ENCODE measurements at places on chromosomes 12 and 14.

DNA sequence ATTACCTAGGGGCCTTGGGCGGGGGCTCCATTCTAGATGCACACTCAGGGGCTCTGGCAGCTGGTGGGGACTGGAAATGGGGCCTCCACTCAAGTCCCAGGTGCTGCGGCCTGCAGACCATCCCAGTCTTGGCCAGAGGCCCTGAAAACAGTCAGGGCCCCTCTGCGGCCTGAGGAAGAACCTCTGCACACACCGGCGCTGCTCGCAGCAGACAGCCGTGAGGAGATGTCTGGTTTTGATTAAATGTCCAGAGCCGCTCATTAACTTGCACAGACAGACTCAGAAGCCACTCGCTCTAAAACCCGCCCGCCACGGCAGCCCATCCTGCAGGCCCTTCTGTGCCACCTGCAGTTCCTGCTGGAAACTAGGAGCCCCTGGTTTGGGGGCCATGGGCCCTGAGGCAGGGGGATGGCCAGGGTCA, 36.4 kb upstream of the NCOR2 start:
- DNase-seq = no peak

- no peak for DNase-seq
These were observed 6.0 kb downstream of the KITLG start for GRCh38 chr12:88574278-88574677.

- no peak for DNase-seq
These were observed 306.1 kb upstream of the RTL1 start for GRCh38 chr14:101209594-101209993.

GRCh38 chr12:102916252-102917025, 605 bp downstream of the PAH start:
- DNase-seq = no peak

- no peak for DNase-seq
These were observed 210.1 kb upstream of the EEA1 start for GRCh38 chr12:93139028-93139665.

DNA sequence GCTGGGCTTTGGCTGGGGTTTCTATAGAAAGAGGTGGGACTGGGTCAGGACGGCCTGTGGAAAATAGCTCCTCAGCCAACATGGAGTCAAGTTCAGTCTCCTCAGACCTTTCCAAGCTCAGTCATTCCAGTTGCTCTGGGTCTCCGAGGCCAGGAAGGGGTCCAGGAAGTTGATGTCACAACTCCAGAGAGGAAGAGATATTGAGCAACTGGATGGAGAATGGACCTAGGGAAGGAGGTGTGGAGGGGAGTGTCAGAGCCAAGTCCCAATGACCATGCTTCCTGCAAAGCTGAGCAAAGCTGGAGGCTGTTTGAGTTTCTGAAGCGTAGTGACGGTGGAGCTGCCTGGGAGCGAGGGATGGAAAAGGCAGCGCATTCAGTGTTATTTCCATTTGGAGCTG, 86.1 kb downstream of the SLC24A4 start:
- DNase-seq = no peak

GRCh38 chr14:72892103-72892878, 1.6 kb downstream of the DPF3 start:
- no peak for DNase-seq

Measured in effector CD8-positive, alpha-beta T cell (primary cell).